Posterior cingulate gyrus (tissue), 11 donors: ENCODE measurements at places on chromosomes 12 and 14.
A peak's percentile ranks its signal among the peaks of the same experiment; 100 is the strongest.

DNA sequence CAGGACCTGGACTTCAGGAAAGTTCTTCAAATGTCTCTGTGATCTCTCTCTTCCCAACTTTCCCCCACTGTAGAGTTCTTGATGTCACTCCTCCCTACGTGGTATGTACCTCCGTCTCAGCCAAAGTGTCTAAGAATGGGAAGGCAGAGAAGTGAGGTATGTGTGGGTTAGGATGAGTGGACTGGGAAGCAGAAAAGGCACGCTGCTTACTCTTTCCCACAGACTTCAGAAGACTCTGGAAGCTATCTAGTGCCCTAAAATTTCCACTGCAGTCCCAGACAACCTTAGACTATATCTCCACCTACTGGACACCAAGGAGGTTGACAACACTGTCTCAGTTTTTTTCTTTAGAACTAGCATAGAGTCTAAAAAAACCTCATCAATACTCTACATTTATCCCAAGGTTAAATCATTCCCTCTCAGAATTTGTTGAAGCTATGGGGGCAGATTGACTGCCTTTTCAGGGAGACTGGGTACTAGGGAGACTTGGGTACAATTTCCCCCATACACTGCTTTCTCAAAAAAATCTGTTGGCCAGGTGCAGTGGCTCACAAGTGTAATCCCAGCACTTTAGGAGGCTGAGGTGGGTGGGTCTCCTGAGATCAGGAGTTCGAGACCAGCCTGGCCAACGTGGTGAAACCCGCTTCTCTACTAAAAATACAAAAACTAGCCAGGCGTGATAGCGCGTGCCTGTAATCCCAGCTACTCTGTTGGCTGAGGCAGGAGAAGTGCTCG, 20.6 kb upstream of the ITGA5 start:
- no peak for DNase-seq

- DNase-seq: no peak
Measured at GRCh38 chr14:60654334-60654821, 5.1 kb upstream of the SIX1 start.

DNA sequence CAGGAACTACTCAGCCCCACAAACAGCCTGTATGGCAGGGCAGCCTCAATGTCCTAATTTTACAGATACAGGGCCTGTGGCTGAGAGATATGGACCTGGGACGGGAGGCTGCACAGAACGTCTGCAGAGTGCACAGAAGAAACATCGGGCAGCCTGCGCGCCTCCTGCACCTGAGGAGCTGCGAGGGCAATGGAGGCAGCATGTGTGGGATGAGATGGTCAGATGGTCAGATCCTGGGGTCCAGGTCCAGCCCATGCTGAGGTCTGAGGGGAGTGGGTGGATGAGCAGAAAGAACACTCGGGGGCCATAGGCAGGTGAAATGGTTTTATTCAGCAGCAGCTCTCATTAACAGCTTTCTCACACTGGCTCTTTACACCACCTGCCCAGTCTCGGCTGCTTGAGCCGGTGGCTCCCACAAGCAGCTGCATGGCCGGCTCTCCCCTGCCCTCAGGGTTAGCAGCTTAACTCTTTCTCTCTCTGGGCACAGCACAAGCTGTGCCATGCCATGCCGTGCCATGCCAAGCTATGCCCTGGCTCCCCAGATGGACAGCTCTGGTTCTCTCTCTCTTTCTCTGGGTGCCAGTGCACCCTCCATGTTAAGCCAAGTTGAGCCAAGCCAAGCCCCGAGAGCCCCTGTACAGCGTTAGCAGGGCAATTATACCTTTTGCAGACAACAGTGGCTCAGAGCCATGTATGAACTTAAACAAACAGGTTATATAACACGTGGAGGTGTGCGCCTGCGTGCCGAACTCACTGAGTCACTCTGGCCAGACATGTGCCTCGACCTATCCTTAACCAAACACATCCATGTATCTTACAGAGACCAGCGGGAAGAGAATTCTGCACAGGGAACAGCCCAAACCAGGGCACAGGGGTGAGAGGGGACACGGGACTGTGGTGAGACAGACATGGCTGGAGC, 47.6 kb downstream of the RIMBP2 start:
- no peak for DNase-seq

DNA sequence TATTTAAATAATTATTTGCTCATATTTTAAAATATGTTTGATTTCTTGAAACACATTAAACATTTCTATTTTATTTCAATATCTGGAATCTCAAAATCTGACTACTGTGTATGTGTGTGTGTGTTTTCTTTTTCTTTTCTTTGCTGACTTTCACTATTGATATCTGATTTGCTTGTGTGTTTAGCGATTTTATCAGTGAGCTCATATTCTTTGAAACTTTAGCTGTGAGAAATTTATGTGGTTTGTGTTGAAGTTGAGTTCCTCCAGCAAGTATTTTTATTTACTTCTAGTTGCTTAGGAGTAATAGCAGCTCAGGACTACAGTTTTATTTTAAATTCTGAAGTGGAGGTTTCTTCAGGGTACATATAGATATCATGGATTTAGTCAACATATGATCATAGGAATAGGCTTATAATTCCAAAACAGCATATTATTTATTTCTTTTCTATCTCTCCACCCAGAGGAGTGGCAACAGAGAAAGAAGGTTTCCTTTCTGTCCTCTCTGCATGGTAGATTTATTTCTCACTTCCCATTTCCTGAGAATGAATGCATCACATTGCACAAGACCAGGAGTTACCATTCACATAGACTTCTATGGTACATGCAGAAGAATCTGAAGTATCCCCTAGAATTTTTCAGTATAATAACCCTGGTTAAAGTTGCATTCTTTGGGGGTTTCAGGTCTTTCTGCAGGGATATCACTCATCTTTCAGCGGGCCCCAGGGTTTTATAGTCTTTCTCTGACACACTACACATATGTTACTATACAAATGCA, 60.5 kb downstream of the PTPRQ start:
- no peak for DNase-seq

DNA sequence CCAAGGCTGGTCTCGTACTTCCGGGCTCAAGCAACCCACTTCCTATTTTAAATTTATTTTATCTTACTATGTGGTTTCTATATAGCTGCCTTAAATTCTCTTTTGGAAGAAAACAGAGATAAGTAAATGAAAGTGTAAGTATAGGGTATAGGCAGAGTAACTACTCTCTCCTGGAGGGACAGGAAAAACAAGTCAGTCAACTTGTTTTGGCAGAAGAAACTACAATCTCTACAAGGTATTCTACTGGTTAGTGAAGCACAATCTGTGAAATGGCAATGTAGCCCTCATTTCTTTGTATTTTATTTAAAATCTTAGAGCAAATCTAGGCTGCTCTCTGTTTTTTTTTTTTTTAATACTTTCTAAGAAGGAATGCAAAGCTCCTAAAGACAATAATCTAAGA, 55.4 kb downstream of the UBR7 start:
- no peak for DNase-seq

DNA sequence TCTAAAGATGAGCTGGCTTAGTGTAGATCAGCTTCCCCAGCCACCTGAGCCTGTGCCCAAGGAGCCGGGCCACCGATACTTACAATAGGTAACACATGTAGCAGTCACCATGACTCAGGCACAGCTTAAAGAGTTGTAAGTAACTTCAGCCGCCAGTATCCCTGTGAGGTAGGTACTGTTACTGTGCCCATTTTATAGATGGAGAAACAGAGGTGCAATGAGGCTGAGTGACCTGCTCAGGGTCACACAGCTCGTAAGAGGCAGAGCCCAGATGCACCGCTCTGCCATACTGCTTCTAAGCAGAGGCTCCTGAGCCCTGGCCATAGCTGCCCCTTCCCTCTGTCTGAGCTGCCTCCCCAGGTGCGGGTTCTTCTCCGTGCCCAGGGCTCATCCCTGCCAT, 58.5 kb downstream of the IQSEC3 start:
- DNase-seq: no peak

GRCh38 chr12:92242907-92243306, 97.3 kb upstream of the BTG1 start:
- DNase-seq: peak; percentile 67

- DNase-seq: no peak
Measured at GRCh38 chr12:43281563-43281962, 270.4 kb downstream of the ADAMTS20 start.

GRCh38 chr12:42916143-42916542, 326.6 kb upstream of the PRICKLE1 start:
- no peak for DNase-seq

DNA sequence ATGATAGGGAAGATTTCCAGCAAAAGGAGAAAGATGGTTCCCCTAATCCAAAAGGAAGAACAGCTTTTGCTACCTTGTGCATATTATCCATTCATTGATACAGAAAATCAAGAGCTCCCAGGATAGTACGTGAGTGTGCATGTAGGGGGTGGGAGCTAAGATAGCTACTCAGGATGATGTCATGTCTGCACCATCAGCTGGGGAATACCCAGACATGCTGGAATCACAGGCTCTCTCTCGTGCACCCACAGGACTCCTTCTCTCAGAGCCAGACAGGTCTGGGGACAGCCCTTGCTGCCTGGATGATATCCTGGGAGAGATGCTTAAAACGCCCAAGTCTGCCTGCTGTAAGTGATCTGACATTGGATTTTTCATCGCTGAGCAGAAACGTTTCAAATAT, 38.9 kb downstream of the FOXN3 start:
- no peak for DNase-seq

- DNase-seq: no peak
Measured at GRCh38 chr14:23122086-23122485, 3.0 kb upstream of the CEBPE start.

- peak; percentile 77 for DNase-seq
Measured at GRCh38 chr12:122965321-122965751, 927 bp downstream of the ABCB9 start.

DNA sequence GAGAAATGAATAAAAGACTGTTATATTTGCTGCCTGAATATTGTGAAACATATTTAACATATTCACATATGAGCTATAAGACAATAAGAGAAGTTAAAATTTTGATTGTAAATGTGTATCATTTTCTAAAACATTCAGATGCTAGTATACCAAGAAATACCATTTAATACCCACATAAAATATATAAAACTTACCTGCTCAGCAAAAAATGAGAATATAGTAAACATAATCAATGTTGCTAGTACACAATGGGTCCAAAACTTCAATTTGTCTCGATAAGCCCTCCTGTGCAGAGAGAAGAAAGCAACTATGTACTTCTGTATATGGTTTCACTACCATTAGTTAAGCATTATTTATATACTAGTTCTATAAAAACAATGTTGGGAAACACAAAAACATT, 9.6 kb upstream of the SYCP3 start:
- no peak for DNase-seq

GRCh38 chr12:103177639-103178255, 220.3 kb downstream of the ASCL1 start:
- no peak for DNase-seq

DNA sequence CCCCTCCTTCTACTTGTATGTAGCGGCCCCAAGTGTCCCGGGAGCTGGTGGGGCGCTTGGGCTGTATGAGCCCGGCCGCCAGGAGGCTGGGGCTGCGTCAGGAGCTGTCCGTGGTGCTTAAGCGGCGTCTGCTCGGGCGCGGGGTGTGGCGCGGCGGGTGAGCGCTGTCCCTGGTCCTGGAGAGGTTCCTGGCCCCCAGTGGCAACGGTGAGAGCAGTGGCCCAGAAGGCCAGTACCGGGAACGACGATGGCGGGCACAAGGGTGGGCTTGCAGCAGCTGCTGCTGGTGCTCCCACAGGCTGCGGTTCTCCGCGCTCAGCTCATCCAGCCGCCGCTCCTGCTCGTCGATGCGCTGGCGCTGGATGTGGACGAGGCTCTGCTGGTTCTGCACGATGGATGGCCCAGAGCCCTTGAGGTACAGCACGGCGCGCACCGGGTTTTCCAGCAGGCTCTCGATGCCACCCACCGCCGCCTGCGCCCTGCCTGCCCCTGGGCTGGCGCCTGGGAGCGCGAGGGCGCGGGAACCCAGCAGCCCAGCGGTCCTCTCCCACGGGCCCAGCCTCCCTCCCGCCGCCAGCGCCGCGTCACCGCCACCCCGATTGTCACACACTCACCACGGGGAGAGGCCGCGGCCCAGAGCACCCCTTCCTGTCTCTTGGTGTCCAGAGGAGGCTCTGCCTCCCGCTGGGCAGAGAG, 41.9 kb upstream of the FKBP4 start:
- peak; percentile 91 for DNase-seq

GRCh38 chr14:81433378-81433777, 33.3 kb upstream of the STON2 start:
- no peak for DNase-seq

GRCh38 chr12:98121963-98122362, 393.4 kb upstream of the TMPO start:
- DNase-seq: no peak

GRCh38 chr12:43973993-43974392, 138.1 kb downstream of the TMEM117 start:
- DNase-seq: no peak

- no peak for DNase-seq
Measured at GRCh38 chr14:80095623-80096022, 115.7 kb downstream of the DIO2 start.

DNA sequence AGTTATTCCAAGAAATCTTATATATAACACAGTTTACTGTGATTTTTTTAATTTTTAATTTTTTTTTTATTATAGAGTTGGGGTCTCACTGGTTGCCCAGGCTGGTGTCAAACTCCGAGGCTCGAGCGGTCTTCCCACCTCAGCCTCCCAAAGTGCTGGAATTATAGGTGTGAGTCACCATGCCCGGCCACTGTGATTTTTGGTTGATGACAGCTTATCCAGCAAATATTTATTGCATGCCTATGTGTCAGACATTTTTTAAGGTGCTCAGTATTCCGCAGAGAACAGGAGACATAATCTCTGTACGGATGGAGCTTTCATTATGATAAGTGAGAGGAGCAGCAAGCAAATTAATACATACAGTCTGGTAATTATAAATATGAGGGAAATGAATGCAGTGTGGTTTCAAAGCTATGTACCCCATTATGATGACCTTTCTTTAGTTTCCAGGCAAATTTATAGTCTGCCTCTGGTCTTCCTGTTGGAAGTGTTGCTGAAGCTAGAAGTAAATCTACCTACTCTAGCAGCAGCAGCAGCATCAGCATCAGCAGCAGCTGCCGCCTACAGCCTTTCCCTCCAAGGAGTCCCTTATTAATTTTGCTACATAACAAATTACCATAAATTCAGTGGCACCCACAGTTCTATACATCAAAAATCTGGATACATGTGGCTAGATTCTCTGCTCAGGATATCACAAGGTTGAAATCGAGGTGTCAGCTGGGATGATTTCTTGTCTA, 32.3 kb downstream of the FRS2 start:
- no peak for DNase-seq

- no peak for DNase-seq
Measured at GRCh38 chr12:102462795-102463465, 17.4 kb downstream of the IGF1 start.

GRCh38 chr12:120640861-120641833, 721 bp downstream of the CABP1 start:
- no peak for DNase-seq

GRCh38 chr12:25054076-25054782, 105.3 kb upstream of the BCAT1 start:
- no peak for DNase-seq
